Glomerular endothelial cell (primary cell): ENCODE measurements at places on chromosomes 3 and 15.

- DNase-seq, result no peak
Measured at GRCh38 chr3:82329300-82329699, 567.9 kb upstream of the GBE1 start.

DNA sequence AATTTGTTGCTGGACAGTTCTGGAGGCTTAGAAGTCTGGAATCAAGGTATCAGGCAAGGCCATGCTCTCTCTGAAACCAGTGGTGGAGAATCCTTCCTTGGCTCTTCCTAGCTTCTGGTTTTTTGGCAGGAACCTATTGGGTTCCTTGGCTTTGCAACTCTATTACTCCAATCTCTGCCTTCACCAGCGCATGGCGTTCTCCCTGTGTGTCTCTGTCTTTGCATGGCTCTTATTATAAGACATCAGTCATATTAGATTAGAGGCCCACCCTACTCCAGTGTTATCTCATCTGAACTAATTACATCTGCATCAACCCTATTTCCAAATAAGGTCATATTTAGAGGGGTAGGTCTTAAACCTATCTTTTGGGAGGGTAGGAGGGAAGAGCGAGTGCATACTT is 358.1 kb upstream of the RARB start:
- DNase-seq, result no peak

DNA sequence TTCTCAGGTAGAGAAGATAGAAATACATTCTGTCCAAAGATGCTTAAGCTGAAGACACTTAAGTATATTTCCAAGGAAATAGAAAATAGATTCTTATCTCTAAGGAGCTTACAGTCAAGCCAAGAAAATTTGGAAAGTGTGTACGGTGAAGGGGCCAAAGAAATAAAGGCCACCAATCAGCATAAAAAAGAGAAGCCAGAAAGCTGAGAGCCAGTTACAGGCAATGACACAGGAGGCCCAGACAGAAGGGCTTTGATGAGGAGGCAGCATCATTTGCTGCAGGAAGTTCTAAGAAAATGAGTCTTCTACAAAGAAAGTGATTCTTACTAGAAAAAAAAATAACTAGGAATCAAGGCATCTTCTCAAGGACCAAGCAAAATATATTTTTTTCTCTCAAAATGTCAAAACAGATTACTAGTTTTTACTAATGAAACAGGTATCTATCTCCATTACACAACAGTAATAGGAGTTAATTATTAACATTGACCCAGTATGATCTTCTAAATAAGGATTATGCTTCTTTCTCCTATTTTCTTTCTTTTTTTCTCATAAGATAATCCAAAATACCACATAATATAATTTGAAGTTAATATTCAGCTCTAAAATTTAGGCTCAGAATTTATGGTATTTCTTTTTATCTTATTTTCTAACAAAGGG is 82.1 kb upstream of the PHLDB2 start:
- DNase-seq, result no peak

DNA sequence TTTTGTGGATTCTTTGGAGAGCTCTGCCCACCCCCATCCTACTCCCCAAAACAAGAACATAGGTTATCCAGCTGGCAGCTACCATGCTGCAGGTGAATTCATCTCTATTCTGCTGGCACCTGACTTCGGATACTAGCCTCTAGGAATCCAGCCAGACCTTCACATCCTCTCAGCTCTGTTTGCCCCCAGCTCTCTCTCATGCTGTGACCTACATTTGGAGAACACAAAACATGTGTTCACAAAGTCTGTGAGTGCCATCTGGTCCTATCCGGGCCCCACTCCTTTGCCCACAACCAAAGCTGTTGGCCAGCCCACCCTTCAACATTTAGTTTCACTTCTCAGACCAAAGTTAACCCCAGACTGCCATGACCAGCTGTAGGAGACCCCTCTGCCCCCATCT is 89.4 kb upstream of the C3orf80 start:
- DNase-seq, result no peak

DNA sequence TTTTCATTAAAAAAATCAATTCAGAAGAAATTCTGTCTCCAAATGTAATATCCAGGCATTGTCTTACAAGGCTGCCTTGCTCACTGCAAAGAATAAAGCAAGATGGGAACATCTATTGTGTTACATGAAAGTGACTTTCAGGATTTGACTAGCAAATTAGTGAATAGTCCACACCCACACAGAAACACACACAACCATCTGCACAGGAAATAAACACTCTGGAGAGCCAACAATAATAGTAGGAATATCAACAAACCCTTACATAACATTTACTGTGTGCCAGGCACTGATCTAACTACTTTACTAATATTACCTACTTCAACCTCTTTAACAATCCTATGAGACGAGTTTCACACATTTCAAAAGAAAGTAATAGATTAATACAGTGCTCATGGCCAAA is 28.9 kb upstream of the ZNF385D start:
- no peak for DNase-seq

GRCh38 chr15:66752078-66752477 is 50.0 kb downstream of the SMAD6 start:
- DNase-seq, result no peak

GRCh38 chr3:61239871-61240270 is 11.4 kb downstream of the FHIT start:
- no peak for DNase-seq

DNA sequence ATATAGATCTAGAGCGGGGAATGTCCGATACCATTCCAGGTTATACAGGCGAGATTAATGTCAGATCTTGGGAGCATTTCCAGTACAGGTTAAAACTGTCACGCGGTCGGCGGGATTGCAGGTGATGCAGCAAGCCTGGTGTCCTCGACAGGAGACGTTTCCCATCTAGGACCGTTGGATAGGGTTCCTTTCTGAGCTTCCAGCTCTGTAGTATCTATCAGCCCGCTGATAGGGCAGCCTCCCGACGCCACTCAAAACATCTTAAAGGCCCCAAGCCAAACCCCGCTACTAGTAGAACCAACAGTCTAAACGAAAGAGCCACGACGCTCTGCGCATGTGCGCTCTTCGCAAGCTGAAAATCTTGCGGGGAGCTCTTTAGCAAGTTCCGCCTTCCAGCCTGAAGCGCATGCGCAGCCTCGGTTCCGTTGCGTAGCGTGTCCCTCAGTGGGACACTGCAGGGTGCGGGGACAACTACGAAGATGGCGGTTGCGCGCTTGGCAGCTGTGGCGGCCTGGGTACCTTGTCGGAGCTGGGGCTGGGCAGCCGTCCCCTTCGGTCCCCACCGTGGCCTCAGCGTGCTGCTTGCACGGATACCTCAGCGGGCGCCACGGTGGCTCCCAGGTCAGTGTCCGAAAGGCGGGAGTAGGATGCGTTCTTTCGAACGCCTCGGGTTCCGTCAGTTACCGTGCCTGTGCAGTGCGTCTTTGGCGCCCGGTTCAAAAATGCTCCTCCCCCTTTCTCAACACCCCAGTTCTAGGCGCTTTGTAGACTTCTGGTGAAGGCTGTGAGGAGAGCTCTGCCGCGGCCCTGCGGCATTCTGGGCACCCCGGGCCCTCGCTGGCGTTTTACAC is at the start of gene ABHD10:
Gene ABHD10 (plus strand): TSS at position 444 of the 851 bp plus-strand sequence. CDS start 36 bp downstream, at position 480.
- peak; percentile 97 for DNase-seq

DNA sequence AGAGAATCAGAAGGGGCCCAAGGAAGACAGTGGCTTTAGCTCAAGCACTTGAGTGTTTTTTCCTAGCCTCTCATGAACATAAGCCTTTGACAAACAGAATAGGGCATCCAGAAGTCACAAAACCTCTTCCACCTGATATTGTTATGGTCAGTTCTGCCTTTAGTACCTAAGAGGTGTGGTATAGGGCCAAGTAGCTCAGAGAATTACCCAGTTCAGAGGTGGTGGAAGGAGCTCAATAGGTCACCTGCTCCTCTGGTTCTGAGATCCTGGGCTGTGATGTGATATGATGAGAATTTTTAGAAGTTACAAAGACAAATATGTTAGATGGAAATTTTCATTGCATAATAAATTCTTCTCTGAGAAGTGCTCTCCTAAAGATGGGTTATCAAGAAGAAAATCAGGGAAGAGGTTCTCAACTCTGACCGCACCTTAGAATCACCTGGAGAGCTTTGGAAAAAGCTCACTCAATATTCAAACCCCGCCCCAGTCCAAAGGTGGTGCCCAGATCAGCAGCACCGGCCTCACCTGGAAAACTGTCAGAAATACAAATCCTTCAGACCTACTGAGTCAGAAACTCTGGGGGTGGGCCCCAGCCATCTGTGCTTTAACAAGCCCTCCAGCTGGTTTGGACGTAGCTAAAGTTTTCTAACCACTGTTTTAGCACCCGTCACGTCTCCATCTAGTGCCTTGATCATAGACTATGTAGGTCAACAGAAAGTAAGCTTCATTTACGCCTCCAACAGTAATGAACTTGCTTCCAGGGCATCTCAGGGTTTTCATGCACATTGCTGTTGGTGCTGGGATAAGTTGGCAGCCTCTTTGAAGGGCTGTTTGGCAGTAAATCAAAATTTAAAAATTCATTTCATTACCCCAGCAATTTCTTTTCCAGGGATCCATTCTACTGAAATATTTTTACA is 101.3 kb downstream of the MYH15 start:
- DNase-seq, result no peak

- DNase-seq, result no peak
Measured at GRCh38 chr15:45180648-45181436, 6.9 kb downstream of the SHF start.

DNA sequence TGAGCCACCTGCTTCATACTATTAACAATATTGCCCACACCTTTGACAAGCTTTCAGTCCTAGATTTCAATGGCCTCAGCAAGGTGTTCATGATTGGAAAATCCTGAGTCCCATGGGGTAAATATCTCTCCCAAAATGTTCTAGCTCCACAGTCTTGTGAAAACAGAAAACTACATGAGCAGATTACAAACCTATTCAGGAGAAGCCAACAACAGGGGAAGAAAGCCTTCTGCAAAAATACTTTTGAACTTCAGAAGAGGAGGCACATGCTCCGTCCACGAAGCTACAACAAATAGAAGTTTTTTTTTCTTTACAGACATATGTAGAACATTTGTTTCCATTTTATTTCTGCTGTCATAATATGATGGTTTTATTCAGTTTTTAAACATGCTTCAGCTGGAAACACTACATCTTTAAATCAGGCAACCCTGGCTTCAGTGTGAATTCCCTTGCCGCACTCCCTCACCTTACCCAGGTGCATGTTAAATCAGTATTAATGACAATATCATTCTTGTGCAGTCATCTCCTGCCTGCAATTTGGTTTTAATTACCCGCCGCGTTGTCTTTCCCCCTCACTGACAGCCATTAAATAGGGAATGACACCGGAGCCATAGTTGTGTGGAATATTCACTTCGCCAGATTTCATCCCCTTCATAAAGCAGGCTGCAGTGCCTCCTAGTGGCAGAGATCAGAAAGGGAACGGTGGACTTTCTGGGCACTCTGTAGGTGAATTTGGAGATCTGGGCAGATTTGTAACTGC is 725.5 kb upstream of the ARRDC4 start:
- peak; percentile 10 for DNase-seq

DNA sequence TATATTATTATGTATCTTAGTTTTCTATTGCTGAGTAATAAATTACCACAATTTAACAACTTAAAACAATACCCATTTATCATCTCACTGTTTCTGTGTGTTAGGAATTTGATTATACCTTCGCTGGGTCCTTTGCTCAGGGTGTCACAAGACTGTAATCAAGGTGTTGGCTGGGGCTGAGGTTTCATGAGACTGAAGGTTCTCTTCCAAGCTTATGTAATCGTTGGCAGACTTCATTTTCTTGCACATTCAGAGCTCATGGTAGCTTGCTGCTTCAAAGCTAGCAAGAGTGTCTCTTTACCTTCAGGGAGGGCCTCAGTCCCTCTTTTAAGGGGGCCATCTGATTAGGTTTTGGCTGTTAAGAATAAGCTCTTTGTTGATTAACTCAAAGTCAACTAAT is 293.1 kb downstream of the POLQ start:
- no peak for DNase-seq

GRCh38 chr15:90620379-90621067 is 90.8 kb downstream of the CRTC3 start:
- no peak for DNase-seq

DNA sequence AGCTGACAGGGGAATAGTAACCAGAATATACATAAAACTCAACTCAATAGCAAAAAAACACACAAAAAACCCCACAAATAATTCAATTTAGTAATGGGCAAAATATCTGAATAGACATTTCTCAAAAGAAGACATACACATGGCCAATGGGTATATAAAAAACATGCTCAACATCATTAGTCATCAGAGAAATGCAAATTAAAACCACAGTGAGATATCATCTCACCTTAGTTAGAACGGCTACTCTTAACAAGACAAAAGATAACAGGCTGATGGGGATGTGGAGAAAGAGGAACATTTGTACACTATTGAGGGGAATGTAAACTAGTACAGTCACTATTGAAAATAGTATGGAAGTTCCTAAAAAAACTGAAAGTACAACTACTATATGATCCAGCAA is 678.6 kb downstream of the MECOM start:
- DNase-seq, result no peak

GRCh38 chr3:131091768-131092167 is 65.1 kb downstream of the NEK11 start:
- no peak for DNase-seq

GRCh38 chr15:66097151-66098021 is 156.2 kb downstream of the MEGF11 start:
- no peak for DNase-seq

GRCh38 chr3:65830948-65831732 is 207.6 kb downstream of the MAGI1 start:
- DNase-seq, result no peak

GRCh38 chr3:71523628-71524027 is 59.9 kb downstream of the FOXP1 start:
- no peak for DNase-seq

DNA sequence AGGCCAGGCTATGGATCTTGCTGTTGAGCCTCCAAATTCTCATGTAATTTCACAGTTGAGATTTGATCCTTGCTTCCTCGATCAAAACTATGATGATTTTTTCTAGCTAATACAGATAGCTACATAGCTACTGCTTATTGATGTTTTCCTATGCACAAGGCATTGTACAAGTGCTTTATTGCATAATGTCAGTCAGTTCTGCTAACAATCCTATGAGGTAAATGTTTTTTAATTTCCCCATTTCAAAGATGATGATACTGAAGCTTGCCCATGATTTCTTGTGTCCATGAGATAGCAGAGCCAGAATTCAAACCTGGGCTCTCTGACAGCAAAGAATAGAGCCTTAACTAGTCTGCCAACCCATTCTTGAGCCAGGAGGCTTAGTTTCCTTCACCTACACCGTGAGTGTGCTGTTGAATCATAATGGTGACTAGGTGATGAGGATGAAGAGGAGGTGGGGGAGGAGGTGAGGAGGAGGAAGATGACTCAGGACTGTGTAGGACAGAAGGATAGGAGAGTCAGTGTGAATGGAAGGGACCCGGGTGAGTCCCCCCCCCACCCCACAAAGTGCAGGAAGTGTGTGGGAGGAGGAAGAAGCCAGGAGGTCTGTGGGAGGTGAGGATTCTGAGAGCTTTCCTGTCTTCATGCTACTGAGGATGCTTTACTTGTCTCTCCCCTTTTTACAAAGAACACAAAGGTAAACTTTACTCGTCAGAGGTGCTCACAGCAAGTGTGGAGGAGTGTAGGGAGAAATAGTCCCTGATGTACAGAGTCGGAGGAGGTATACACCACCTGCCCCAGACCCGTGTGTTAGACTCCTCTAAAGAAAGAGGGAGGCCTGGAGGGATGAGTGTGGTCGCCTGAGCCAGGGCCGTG is 3.6 kb downstream of the TAGLN3 start:
- no peak for DNase-seq

GRCh38 chr15:24877174-24877573 is 77.6 kb upstream of the SNRPN start:
- no peak for DNase-seq

- DNase-seq, result no peak
Measured at GRCh38 chr15:28993051-28993719, 107.4 kb downstream of the APBA2 start.
